ENCODE measurements at places on chromosomes 12 and 14.

DNA sequence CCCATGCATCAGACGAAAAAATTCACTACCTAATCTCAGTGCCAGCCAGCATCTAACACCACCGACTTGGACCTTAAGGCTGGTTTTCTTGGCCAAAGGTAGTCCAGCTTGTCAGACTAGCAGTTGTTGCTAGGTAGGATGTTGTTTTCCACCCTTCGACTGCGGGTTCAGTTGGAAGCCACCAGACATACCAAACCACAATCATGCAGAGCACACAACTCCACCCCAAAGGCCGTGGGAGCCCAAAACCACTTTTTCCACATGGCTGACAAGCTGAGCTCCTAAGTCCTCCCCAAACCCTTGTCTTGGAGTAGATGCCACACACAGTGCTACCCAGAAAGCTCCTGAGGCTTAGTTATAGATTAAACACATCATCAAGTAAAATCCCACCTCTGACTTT is 46.8 kb downstream of the LRIG3 start:
- no peak for DNase-seq

DNA sequence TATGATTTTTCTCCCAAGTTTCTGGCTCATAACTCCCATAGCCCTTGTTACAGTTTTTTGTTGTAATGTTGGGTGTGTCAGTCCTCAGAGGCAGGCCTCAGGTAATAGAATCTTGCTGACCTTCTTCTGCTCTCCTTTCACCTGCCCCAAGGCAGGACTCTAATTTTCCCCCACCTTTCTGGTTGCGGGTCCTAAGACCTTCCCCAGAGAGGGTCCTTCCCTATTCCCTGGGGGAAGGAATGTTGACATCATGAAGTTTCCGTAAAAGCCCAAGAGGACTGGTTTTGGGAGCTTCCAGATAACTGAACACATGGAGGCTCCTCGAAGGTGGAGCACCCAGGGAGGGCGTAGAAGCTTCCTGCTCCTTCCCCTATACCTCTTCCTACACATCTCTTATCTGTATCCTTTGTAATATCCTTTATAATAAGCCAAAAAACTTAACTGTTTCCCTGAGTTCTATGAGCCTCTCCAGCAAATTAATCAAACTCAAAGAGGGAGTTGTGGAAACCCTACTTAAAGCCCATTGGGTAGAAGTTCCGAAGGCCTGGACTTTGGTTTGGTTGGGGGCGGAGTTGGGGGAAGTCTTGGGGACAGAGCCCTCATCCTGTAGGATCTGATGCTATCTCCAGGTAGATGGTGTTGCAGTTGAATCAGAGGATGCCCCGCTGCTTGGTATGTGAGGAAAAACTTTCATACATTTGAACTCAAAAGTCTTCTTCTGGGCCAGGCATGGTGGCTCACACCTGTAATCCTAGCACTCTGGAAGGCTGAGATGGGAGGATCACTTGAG is 9.0 kb upstream of the TMED10 start:
- DNase-seq: no peak

DNA sequence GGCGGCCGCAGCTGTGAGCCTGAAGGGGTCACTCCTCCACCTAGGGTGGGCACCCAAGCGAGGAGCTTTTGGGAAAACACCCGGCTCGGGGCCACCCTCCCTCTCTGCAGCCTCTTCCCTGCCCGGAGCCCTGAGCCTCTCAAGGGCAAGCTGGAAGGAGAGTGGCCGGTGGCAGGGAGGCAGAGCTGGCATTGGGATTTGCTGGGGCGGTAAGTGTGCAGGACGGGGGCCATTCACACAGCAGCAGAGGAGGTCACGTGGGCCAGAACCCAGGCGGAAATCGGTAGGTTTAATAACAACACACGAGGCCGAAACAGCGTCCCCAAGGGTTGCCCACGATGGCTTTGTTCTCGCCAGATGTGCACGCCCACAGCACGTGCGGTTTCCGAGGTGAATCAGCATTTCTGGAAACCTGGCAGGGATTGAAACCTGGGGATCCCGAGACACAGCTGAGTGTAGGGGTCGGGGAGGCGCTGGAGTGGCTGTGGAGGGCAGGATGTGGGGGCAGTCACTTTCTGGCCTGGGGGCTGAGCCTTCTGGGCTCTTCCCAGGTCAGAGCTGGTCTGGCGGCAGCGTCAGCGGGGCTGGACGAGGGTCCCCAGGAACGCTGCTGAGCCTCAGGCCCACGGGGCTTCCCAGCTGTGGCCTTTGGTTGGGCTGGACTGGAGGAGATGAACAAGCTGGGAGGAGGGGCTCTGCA is 23.5 kb downstream of the NOC4L start:
- no peak for DNase-seq

DNA sequence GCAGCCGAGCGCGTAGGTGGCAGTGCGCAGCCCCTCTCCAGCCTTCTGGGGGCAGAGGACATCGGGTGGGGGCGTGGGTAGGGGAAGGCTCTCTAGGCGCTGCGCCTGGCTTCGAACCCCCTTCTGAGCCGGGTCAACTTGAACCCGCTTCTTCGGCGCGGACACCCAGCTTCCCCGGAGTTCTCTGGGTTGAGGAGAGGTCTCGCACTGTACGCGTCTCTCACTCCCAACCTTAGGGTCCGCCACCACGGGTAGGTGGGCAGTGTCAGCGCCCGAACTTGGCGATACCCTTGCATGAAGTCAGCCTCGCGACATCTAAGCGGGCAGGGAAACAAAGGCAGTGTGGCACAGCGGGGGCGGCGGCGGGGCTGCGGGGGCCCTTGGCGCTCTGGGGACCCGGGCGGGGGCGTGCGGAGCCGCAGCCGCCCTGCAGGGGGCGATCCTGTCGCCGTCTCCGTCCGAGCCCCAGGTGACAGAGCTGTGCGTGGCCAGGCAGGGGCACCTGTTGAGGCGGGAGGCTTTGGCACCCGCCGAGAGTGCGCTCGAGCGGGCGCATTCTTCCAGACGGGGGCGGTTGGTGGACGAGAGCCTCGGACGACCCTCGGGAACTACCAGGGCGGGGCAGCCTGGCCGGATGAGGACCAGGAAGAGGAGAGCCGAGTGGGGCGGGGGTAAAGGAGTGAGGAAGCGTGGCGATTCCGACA is 1.1 kb downstream of the GALNT16 start:
- no peak for DNase-seq

DNA sequence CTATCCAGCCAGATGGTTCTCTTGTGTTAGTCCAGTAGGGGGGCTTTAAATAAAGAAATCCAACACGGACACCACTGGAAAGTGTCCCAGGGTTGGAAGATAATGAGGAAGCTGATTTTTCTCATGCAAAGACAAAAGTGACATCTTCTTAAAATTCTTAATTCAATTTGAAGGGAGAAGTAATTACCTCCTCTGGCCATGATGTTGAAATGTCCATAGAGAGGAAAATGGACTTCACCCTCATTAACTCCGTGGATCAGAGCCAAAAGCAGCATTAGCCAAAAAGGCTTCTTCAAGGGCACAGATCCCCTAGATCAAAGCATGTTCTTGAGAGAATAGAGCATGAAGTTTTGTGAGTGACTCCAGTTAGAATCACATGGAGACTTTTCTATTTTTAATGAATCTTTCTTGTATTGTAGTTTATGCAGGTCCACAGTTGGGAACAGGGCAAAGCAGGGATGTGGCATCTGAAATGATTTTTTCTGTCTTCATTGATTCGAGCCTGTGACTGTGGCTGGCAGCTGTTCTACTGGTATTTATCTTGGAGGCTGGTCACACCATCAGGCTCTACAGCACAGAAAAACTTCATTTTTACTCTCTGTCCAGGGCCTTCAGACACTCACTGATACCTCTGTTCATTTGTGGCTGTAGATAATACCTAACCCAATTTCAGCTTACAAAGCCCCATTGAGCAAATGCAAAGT is 1002.5 kb downstream of the AACS start:
- no peak for DNase-seq

DNA sequence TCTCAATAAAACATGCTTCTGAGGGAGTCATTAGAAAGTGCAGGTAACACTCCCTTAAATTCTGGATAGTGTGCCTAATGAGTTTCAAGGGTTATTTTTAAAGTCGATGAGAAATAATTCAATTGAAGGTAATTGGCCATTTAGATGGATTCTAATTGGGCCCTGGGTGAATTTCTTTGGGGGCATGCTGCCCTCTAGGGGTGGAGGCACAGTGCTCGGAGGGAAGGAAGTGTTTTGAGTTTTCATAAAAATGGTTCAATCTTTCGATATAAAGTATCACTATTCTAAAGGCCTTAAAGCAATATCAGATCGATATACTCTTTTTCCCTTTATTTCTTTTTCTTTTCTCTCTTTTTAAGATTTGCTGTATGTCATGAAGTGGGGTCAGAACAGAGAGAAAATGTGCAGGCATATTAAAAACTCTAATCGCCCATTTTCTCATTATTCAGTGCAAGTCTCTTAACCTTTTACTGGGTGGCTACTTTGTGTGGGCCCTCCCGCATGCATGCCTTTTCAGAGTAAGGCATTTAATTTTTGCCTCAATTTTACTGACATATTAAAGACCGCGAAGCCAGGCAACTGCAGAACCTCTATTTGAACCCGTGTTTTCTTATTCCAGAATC is 25.5 kb downstream of the NKX2-8 start:
- no peak for DNase-seq

- no peak for DNase-seq
Measured at GRCh38 chr12:73220951-73221350, 948.8 kb downstream of the TRHDE start.

DNA sequence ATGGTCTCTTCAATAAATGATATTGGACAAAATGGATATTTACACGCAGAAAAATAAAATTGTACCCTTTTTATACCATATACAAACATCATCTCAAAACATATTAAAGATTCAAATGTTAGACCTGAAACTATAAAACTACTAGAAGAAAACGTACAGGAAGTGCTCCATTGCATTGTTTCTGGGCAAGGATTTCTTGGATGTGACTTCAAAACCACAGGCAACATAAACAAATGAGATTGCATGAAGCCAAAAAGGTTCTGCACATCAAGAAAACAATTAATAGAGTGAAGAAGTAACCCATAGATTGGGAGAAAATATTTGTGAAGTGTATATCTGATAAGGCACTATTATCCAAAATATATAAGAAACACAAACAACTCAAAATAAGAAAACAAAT is 812.4 kb downstream of the NRXN3 start:
- no peak for DNase-seq

GRCh38 chr12:1706632-1706980 is 15.7 kb downstream of the ADIPOR2 start:
- no peak for DNase-seq

GRCh38 chr12:20127413-20127812 is 240.9 kb upstream of the PDE3A start:
- no peak for DNase-seq

GRCh38 chr12:13941258-13942249 is 39.8 kb downstream of the GRIN2B start:
- DNase-seq: no peak

DNA sequence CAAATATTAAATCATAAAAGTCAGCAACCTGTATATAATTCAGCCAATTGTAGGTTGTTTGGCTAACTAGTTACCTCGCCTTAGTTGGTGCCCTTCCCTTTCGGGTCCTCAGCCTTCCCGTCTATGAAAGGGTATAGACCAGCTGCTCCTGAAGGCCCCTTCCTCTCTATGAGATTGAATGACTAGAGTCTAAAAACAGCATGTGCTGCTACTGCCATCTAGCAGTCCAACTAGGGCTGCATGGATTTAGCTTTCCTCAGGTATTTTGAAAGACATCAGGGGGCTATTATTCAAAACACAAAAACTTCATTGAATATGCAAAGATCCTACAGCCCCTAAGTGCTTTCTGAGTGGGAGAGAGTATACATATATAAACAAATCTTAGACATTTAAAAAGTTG is 37.0 kb upstream of the TMEM263 start:
- DNase-seq: no peak

DNA sequence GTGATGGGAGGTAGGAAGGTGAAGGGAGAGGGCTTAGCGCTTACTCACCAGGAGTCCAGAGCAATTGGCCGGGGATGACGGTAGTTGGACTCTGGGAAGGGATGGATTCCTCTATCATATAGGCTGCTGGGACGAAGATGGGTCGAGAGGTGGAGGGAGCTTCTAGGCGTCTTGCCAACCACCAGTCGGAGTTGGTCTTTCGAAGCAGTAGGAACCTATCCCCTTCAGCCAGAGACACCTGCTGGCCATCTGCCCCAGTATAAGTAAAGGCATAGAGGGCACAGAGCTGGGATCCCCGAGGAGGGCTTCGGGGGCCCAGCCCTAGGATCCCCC is 657 bp downstream of the ARHGAP9 start:
- no peak for DNase-seq

GRCh38 chr14:37047996-37048395 is 124.4 kb downstream of the SLC25A21 start:
- DNase-seq: no peak

- no peak for DNase-seq
Measured at GRCh38 chr12:98909746-98910145, 264.7 kb downstream of the APAF1 start.

DNA sequence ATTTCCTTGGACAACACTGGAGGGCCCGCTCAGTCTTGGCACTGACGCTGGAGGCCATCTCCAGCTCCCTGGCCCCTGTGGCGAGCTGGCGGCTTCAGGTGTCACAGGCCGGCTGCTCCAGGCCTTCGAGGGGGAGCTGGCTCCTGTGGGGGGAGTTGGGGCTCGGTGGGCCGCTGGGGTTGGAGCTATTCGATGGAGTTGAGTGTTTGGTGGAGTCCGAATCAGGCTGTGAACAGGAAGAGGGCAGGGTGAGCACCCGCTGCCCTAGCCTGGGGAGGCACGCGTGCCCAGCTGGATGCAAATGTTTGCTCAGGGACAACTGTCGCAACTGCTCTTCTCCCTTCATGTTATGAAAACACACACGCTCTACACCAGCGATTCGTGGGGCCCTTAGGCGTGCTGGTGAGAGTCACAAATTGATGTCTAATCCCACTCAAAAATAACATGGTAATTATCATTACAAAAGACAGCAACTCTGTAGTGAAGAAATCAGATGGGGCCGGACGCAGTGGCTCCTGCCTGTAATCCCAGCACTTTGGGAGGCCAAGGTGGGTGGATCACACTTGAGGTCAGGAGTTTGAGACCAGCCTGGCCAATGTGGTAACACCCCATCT is 11.3 kb downstream of the AMN start:
- no peak for DNase-seq

- no peak for DNase-seq
Measured at GRCh38 chr12:41769810-41770209, 374.9 kb downstream of the GXYLT1 start.

GRCh38 chr12:68327896-68328295 is 4.3 kb downstream of the MDM1 start:
- DNase-seq: no peak

DNA sequence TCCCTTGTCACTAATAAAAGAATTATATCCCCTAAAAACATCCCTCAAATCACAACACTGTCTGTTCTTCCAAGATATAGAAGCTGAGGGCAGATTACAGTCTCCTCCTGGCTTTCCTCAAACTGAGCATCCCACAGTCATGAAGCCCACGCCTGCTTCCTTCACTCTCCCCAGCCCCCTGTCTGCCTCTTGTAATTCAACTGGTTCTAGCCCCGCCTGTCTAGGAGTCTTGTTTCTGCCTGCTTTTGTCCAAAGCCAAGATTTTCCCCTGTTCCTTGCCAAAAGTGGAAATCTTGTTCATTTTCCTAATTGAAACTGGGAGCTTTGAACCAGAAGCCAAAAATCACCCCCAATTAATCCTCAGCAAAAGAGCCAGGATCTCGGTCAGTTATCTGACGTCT is 35.9 kb upstream of the PWP1 start:
- no peak for DNase-seq

- DNase-seq: no peak
Measured at GRCh38 chr12:31325524-31325875, 450 bp downstream of the SINHCAF start.

GRCh38 chr14:35333797-35334743 is 41.9 kb downstream of the PSMA6 start:
- DNase-seq: no peak

Measured in stimulated activated CD8-positive, alpha-beta memory T cell treated with anti-CD3 and anti-CD28 coated beads, Interleukin-4, amount 100 ng/mL, for 4 hours (primary cell).